ENCODE measurements at places on chromosomes 12 and 14.

DNA sequence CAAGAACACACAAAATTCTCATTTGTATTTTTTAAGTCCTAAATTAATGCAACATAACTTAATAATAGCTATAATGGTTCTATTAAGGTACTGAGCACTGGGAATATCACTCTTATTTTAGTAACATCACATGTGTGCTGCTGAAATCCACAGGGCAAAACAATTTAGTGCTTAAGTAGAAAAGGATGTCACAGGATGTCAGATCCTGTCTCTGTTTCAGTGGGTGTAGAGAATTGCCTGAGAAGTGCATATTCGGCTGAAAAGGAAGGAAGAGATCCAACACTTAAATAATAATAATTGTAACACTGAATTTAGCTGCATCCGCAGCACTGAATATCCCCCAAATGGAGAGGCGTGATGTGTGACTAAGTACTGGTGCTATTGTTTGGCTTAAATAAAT, 8.6 kb downstream of the LDHB start:
- DNase-seq: no peak

DNA sequence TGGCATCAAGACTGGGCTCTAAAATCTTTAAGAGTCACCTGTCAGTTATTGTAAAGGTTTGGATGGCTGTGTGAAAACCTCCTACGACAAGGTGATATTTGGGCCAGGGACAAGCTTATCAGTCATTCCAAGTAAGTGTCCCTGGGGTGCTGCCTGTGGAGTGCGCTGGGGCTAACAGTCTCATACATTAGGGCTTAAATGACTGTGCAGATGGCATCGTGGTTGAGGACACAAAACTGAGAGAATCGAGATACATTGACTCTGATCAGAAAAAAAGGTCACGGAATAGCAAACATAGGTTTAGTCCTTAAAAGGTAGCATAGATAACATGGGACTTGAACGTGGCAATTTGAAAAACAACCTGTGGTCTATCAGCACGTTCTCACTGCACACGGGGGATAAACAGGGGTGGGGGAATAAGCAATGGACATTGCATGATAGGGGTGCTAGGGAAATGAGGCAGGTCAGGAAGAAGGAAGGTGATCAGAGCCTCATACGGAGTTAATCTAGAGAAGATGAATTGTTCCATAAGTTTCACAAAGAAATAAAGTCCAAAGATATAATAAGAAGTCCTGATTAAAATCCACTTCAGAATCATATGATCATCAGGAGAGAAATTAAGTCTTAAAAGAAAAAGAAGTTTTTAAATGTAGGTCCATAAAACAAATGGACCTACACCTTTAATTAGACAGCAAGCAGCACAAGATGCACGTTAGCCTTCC, 100.3 kb downstream of the DAD1 start:
- DNase-seq: no peak

GRCh38 chr12:43723134-43723533, 35.5 kb downstream of the PUS7L start:
- no peak for DNase-seq

DNA sequence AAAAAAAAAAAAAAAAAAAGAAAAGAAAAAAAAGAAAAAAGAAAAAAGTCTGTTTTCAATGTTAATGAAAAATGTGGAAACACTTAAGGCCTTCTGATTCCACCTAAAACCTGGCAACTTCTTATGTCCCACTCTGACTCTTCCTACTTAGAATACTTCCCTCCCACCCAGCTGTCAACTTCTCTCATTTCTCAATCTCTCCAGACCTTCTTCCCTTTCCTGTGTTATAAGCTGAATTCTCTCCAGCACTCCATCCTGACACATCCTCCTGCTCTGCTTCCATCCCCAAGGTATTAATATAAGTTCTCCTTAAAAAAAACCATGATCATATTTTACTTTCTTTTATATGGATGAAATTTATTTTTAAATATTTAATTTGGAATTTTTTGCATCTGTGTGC, 20.3 kb upstream of the TMTC1 start:
- no peak for DNase-seq

GRCh38 chr12:6961695-6962284, 8.7 kb downstream of the PHB2 start:
- DNase-seq: no peak

GRCh38 chr14:37864128-37864527, 268.7 kb downstream of the TTC6 start:
- no peak for DNase-seq

GRCh38 chr12:111584959-111585358, 14.2 kb downstream of the ATXN2 start:
- DNase-seq: no peak

GRCh38 chr12:59250766-59251165, 330.5 kb upstream of the LRIG3 start:
- no peak for DNase-seq

DNA sequence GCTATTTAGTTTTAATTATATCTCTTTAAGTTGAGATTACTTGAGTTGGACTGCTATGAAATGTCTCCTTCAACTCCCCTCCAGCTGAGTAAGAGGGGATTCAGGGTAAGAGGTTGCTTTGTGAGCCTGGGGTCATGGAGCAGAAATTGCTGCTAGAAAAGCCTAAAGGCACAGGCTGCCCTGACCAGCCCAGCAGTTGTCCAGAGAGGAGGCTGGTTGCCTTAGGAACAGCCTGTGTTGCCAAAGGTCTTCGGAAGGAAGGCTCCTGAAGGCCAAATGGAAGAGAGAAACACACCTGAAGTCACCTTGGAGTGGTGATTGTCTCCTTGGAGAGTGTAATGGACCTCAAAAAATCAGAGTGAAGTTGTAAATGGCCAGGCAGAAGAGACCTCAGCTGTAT, 235.5 kb upstream of the PDE3A start:
- no peak for DNase-seq

GRCh38 chr14:103711516-103712431, 3.5 kb downstream of the XRCC3 start:
- no peak for DNase-seq

DNA sequence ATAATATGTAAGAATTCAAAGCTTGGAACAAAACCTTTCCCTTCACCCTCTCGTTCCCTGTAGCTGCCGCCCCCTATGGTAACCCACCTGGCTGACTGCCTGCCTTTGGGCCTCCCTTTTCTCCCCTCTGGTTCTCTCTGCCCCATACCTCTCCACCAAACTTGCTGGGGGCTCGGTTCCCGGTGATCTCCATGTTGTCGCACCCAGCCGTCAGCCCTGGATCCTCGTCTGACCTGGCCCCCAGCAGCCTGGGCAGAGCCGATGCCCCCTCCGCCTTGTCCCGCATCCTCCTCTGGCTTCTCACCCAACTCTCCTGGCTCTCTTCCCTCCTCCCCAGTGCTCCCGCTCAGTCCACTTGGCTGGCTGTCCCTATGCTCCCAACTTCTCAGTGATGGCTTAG, 4.5 kb downstream of the CYP46A1 start:
- DNase-seq: no peak

DNA sequence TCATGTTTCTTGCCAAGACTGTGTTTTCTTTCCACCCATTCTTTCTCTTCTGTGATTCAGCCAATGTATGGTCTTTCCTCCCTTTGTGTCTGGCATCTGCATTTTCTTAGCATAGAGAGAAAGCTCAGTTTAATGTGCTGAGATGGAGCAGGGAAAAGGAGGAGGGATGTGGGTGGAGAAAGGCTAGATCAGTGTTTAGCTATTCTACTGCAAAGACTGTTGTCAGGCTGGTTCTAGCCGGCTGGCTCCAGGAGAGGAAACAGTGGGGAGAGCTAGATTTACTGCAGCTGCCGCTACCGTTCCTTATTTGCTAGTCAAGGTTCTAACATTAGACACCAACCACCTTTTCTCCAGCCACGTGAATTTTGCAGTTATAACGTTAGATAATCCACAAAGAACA, 5.2 kb upstream of the RIMKLB start:
- DNase-seq: no peak

DNA sequence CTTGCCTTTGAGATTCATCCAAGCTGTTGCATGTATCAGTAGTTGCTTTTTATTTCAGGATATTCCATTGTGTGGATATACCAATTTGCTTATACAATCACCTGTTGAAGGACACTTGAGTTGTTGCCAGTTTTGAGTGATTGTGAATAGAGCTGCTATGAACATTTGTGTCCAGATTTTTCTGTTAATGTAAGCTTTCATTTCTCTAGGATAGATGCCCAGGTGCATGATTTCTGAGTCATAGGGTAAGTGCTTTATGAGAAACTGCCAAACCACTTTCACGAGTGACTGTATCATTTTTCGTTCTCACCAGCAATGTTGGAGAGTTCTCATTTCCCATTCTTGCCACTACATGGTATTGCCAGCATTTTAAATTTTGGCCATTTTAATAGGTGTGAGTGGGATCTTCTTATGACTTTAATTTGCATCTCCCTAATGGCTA, 434.6 kb upstream of the RGS6 start:
- no peak for DNase-seq

DNA sequence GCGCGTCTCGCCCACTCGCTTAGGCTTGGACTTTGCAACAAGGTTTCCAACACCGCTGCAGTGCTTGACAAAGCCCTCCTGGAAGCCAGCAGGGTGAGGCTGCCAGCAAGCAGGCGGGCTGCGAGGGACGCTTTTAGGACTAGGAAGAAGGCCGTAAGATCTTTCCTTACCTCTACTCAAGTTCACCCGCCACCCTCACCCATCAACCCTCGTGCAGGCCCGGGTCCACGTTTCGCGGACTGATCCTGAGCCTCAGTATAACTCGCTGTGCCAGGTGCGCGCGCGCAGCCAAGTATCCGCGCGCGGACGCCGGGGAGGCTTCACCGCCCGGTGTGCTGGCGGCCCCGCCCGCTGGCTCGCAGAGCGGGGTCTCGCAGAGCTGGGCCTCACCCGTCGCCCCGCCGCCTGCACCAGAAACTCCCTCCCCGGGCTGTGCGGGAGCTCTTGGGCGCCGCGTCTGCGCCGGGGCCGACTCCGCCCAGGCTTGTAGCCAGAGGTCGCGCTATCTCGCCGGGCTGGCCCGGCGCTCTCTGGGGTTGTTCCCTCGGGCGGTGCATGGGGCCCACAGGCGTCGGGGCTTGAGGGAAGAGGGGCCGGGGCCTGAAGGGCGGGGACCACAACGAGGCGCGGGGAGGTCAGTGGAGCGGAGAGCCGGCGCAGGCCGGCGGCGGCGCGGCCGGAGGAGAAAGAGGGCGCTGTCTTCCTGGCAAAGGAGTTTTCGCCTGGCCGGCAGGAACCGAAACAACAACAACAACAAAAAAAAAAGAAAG, 7.6 kb upstream of the SIX1 start:
- no peak for DNase-seq

DNA sequence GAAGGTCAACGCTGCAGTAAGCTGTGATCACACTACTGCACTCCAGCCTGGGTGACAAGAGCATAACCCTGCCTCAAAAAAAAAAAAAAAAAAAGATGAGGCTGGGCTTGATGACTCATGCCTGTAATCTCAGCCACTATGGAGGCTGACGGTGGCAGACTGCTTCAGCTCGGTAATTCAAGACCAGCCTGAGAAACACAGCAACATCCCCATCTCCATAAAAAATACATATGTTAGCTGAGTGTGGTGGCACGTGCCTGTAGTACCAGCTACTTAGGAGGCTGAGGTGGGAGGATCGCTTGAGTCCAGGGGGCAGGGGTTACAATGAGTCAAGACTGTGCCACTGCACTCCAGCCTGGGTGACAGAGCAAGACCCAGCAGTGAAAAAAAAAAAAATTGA, 50.4 kb downstream of the GXYLT1 start:
- no peak for DNase-seq

- DNase-seq: no peak
These were observed 16.3 kb downstream of the MARK3 start for GRCh38 chr14:103401223-103402214.

DNA sequence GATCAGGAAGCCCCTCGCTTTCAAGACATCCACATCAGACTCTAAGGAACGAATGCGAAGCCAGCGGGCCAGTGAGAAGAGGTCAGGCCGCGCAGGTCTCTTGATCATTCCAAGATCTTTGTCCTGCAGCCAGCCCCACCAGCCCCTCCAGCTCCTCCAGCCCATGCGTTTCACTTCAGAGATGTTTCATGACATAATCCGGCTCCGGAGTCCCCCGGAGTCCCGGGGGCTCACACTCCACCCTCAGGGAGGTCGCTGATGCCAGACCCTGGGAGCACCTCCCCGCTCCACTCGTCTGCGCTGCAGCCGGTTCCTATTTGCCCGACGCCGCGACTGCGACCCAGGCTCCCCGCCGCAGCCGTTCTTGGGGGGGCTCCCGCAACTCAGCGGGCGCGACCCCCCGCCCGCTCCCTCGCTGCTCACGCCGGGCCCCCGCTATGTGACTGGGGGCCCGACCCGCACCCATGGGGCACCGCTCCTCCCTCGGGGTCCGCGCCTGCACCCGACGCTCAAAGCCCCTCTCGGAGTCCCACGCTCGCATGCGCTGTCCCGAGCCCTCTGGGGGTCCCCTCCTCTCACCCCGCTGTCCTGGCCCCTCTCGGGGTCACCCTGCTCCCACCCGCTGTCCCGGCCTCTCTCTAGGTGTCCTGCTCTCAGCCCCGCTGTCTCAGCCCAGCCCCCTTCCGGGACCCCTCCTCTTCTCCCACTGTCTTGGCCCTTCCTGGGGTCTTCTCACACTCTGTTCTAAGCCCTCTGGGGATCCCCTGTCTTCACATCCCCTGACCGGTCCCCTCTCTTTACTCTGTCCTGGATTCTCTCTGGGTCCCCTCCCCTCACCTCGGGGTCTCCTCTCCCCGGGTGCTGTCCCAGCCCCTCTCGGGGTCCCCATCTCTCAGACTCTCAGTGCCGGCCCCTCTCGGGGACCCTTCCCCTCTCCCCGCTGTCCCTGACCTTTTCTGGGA, 1.1 kb downstream of the TAOK3 start:
- DNase-seq: no peak

DNA sequence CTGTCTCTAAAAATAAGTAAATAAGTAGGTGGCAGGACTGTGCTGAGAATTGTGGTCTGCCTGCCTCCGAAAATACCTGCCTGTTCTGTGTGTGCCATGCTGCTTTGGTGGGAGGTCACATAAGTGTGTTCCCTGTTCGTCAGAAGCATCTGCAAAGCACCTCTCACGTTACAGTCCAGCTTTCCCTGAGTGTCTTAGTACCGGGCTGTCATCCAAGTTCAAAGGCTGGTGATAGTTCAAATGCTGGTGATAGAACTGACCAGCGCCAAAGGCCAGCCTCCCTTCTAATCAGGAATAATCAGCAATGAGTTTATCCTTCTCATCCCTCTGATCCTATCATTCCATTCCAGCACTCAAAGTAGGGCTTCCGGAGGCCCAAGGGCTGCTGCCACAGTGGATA, 5.6 kb downstream of the CABP1 start:
- no peak for DNase-seq

GRCh38 chr12:43776498-43776897, 17.7 kb downstream of the IRAK4 start:
- DNase-seq: no peak

Data from stimulated activated CD8-positive, alpha-beta memory T cell treated with anti-CD3 and anti-CD28 coated beads, Interleukin-7, amount 100 ng/mL, for 1 hour (primary cell).